ENCODE measurements at places on chromosomes 16 and 17.

GRCh38 chr16:66186251-66186785, 180.2 kb upstream of the CDH5 start:
- peak; percentile 41 for DNase-seq

DNA sequence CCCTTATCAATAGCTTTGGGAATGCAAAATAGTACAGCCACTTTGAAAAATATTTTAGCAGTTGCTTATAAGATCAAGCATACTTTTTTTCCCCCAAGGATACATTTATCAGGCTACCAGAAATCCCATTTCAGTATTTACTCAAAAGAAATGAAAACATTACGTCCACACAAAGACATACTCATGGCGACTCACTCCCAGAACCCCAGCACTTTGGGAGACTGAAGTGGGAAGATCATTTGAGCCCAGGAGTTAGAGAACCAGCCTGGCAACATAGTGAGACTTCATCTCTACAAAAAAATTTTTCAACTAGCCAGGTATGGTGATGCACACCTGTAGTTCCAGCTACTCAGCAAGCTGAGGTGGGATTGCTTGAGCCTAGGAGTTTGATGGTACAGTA, 5.9 kb downstream of the SKA2 start:
- no peak for DNase-seq

DNA sequence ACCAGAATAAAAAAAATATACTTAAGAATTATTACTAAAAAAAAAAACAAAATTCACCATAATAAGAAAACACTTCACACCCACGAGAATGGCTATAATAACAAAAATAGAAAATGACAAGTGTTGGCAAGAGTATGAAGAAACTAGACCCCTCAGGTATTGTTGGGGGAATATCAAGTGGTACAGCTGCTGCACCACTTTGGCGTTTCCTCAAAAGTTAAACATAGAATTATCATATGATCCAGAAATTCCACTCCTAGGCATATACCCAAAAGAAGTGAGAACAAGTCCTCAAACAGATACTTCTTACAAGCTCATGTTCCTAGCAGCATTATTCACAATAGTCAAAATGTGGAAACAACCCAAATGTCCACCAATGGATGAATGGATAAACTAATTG, 26.3 kb downstream of the AMFR start:
- no peak for DNase-seq

- no peak for DNase-seq
Measured at GRCh38 chr17:1521086-1521640, 4.8 kb upstream of the INPP5K start.

GRCh38 chr17:28317966-28318758, 838 bp upstream of the TMEM97 start:
- no peak for DNase-seq

DNA sequence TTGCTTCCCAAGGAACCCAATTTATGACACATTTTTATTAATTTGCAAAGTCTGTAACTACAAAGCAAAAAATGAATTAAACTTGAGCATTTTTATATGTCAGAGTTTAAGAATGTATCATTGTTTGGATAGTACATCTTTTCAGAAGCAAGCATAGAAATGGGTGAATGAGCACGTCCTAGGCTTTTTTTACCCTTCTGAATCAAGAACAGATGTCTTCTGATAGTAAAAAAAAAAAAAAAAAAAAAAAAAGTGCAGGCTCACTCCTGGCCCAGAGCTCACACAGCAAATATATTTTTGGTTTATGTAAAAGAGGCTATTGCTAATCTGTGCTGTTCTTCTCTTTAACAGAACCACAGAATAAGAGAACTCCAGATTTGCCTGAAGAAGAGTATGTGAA, 6.3 kb downstream of the TERF2IP start:
- no peak for DNase-seq

DNA sequence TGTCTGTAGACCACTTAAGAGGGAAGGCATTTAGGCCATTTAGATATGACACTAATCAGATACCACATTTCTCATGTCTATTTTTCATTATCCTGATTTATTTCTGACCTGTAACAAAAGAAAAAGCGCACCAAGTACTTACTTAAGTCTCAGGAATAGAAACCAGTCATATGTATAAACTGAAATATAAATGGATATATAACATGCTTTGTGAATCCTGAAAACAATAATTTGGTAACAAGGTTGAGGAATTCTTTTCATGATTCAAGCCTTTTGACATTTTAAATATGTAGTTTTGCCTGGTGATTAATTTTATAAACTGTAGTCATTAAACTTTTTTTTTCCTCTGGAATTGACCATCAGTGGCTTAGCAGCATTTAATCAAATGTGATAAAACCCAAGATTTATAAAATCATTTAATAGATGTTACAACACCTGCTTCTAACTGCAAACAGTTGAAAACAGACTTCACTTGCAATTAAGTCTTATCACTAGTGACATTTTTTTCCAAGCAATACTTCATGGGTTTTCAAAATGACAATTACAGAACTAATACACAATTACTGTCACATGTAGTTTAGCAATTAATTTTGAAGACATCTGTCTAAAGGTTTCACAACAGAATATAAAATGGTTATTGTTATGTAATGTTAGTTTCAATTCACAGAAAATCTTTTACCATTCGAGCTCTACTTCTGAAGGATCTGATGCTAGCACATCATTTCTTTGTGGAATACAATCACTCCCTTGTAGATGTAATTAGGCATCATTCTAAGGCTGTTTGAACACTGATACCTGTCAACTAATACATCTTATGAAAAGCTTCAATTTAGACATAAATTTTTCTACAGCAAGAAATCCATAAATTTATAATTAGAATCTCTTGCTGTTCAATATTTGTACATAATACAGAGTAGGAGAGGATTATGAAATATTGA, 110.3 kb downstream of the TOX3 start:
- DNase-seq = no peak
